NCI-H774 (cell line): ENCODE measurements at places on chromosomes 16 and 17.

DNA sequence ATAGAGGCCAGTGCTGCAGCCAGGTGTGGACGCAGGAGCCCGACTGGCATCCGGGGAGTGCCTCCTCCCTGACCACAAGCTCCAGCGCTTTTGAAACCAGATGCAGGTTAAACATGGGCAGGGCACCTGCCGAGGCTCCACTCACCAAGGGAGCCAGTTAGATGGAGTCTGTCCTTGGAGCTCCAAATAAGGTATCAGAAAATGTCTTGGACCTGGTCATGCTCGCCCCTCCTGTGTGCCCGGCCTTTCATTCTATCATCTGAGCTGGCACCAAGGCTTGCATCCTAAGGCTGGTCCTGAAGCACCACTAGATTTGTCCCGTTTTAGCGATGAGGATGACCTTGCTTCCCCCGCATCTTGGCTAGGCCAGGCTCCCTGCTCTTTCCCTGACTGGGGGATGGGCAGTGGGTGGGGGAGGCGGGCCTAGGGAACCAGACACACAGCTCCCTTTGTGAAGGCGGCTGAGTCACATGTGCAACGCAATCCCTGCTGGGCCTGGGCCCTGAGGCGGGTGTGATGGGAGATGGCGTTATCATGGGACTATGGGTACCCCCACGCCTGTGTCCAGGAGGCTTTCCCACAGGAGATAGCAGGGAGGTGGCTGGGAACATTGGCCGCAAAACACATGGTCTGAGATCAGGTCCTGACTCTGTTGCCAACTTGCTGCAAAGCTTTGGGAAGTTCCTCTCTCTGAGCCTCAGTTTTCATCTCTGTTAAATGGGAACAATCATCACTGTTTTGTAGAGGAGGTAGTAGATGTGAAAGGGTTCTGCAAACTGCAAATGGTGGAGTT, 5.0 kb upstream of the ADGRG1 start:
- no peak for DNase-seq

DNA sequence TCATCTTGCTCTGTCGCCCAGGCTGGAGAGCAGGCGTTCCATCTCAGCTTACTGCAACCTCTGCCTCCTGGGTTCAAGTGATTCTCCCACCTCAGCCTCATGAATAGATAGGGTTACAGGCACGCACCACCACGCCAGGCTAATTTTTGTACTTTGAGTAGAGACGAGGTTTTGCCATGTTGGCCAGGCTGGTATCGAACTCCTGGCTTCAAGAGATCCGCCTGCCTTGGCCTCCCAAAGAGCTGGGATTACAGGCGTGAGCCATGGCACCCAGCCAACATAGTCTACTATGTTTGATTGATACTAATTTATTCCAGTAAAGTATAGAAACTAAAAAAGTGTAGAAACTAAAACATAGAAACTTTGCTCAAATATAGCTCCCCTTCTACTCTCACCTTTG, 94.9 kb downstream of the CA4 start:
- no peak for DNase-seq

GRCh38 chr17:37300683-37301082, 75.1 kb upstream of the C17orf78 start:
- no peak for DNase-seq

- DNase-seq, result no peak
Observed at GRCh38 chr16:445566-445965, 20.1 kb downstream of the RAB11FIP3 start.

DNA sequence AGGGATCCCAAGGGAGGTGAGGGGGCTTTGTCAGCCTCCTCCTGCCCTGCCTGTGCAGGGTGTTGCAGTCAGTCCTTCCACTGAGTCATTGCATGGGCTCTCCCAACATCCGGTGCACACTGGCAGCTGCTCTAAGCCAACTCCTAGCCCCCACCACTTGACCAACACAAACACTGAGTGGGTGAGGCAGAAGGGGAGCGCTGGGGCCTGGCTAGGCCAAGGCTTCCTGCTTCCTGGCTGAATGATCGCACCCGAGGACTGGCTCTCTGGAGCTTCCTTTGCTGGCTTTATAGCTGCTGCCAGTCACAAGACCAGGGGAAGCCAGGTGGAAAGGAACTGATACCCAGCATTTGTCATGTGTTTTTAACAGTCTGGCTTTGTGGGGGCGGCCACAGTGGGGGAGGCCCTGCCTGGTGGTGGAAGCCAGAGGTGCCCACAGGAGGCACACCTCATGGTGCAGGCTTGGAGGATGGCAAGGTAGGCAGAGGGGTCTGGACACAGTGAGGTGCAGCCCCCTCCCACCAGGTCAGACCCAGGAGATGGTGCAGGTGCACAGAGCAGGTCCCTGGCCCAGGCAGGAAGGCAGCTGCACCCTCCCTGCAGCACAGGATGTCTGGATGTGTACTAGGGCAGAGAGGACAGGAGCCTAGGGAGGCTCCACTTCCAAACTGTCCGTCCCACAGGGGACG, 6.8 kb downstream of the MPG start:
- peak; percentile 18 for DNase-seq

DNA sequence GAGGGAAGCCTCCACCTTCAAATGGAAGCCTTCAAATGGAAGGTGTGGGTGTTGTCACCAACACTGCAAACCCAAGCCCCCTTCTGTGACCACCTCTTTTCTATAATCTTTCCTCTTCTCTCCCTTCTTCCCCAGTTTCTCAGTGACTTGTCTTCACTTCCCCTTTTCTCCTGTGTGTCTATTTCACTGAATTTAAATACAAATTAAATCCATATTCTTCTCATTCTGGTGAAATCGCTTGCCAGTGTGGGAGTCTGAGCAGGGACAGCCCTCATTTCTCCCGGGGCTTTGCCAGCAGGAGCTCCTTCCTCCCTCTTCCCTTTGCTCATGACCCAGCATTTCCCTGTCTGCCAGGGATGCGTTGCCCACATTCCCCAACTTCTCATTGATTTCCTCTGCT, 6.4 kb upstream of the ITGAX start:
- no peak for DNase-seq

DNA sequence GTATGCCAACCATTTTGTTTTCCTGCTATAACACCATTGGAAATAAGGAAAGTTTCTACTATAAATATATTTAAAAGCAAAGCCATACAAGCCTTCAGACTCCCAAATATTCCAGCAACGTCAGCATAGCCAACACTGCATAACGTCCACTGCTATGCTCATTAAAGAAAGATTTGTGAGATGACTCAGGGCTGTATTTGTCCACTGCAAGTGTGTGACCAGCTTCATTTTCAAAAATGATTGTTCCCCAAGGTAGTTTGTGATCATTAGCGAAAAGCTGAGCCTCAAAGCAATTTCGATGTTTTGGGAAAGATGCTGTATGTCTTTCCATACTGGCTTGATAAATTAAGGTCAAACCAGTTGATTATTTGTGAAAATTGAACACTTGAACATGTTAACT, 14.9 kb upstream of the CCDC182 start:
- no peak for DNase-seq
